ENCODE measurements at places on chromosomes 16 and 17.

DNA sequence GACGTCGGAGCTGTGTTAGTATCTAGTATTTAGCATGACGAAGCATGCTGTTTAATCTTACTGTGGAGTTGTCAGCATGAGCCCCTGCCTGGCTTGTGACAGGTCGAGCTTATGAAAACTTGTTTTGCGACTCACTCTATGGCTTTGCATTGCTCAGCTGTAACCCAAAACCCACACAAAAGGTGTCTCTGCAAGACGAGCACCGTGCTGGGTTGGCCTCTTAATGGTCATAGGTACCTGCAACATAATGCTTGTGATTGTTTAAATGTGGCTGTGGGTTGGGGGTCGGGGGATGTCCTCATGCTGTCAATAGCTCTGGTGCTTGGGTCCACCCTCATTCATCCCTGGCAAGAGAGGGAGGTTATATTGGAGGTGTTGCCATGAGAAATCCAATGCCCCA is 5.4 kb downstream of the NTN1 start:
- no peak for DNase-seq

GRCh38 chr17:59165933-59166342 is 10.4 kb downstream of the PRR11 start:
- DNase-seq = peak; percentile 99

DNA sequence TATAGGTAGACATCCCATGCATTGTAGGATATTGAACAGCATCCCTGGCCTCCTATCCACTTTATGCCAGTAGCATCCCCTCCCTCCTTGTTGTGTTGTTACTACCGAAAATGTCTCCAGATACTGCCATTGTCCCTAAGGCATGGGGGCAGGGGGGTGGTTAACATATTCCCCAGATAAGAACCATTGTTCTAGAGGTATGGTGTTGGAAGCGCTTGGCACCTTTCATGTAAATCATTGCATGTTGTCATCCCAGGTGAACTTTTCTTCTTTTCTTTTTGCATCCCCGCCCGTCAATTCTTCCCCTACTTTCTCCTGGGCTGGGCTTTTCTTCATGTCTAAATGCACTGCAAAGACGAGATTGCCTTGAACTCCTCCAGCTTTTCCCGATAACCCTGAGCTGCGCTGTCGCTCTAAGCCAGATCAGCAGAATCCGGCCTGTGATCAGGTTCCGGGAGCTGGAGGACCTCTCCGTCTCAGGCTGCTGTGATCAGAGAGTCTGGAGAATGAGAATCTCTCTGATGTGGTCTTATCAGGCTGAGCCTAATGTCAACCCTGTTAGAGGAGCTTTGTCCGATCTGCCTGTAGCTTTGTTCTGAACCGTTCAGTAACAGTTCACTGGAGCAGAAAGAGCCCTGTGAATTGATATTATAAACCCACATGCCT is 76.2 kb downstream of the RBFOX1 start:
- DNase-seq = no peak

- no peak for DNase-seq
These were observed 300.1 kb downstream of the FOXL1 start for GRCh38 chr16:86878236-86879080.

GRCh38 chr16:83958846-83959565 is 6.0 kb downstream of the OSGIN1 start:
- no peak for DNase-seq
